ENCODE measurements at places on chromosomes 11 and 22. TPM values are rescaled to one million over a fixed set of nuclear protein-coding genes. Genes with fewer than 3 reads are reported as not detected.

Gene SAA4
- total RNA-seq: not detected

Gene FANCF
- 7.4 TPM for total RNA-seq

Gene C1QTNF5
- total RNA-seq: 98.2 TPM

Gene XPNPEP3
- 9.9 TPM for total RNA-seq

Gene OR5B12
- not detected for total RNA-seq

Gene MS4A1
- not detected for total RNA-seq

DNA sequence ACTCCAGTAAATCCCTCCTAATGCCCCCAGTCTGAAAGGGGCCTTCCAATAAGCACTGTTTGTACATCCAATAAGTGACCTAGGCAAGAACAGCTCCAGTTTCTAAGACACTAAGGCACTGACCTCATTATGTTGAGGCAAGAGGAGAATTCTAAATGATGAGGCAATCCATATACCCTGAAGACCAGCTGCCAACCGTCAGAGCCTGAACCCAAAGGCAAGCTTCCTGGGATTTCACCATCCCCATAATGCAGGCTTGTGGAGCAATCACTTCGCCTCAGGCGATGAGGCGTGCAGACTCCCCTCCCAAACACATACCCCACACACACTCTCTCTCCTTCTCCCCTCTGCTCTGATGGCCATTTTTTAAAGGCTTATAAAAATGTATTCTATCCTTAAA, 49.5 kb downstream of the LGR4 start:
- no peak for DNase-seq

DNA sequence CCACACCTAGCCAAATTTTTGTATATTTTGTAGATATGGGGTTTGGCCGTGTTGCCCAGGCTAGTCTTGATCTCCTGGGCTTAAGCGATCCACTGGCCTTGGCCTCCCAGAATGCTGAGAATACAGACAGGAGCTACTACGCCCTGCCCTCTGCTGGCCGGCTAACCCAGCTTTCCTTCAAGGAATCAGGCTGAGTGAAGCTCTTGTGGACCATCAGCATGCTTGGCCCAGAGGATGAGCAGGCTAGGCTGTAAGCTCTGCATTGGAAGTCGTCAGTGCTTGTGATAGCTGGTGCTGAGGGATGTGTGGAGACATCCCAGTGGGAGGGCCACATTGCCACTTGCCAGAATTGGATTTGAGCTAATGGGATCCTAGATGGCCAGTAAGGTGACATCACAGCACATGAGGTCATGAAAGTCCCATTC, 60.6 kb downstream of the MED15 start:
- no peak for DNase-seq

GRCh38 chr22:22219140-22219996, 25.2 kb upstream of the VPREB1 start:
- no peak for DNase-seq

DNA sequence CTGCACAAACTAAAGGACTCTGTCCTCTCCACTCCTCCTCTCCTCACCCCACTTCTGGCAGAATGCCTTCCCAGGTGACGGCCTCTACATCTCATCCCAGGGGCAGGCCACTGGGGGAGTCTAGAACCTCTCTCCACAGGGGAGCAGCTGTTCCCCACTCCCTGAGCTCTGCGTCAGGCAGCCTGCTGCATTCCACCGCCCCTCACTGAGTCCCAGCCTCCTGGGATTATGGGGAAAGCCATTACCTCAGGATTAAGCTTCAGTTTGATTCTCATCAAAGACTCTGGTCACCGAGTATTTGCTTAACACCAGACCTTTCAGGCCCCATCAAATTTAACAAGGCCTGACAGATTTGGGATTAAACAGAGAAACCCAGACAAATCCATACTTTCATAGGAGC, 405.9 kb downstream of the NXPE2 start:
- no peak for DNase-seq

DNA sequence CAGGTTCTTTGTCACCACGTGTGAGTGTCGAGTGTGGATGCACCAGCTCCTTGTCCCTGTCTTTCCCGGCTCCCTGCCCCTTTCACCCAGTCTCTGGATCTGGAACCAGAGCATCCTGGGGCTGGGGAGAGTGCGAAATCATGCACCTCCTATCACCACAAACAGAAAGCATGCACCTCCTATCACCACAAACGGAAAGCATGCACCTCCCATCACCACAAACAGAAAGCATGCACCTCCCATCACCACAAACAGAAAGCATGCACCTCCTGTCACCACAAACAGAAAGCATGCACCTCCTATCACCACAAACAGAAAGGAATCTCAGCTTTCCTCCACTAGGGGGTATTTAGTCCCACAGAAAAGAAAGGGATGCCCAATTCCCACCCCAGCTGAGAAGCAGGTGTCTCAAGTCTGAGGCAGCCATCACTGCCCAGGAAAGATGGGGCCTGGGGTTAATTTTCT, 5.9 kb upstream of the GLB1L3 start:
- no peak for DNase-seq

DNA sequence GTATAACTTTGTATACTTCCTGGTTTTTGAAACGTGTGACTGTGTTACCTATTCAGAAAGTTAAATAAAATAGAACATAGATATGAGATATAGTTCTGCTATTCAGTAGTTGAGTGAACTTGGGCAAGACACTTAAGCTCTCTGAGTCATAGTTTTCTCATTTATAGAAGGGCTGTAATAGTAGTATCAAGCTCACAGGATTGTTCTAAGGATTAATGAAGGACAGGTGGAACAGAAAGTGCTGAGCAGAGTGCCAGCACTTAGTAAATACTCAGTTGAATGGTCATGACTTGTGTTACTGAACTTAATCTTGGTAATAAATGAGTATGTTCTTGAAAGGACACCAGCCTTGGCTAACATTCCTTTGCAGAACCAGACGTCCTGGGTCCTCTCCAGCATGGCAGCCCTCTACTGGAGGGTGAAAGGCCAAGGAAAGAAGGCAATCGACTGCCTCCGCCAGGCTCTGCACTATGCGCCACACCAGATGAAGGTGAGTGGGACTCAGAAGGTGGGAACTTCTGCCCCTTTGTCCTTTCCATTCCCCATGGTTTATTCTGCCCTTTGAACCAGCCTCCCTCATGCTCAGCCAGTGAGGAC, 131.2 kb downstream of the TTC17 start:
- DNase-seq: no peak

- no peak for DNase-seq
Measured at GRCh38 chr22:43985532-43985931, 30.3 kb downstream of the SAMM50 start.

GRCh38 chr11:111764621-111765020, 1.6 kb downstream of the PPP2R1B start:
- DNase-seq: no peak

DNA sequence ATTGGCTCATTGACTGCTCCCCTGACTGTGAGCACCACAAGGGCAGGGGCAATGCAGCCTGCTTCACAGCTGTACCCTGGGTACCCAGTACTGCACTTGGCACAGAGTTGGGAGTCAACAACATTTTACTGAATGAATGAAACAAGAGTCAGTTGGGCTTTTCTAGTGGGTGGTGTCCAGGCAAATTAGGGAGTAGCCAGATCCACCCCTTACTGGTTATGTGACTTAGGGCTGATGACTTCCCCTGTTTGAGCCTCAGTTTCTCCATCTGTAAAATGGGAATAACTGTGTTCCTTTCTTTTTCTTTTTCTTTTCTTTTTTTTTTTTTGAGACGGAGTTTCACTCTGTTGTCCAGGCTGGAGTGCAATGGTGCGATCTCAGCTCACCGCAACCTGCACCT, 23.1 kb downstream of the MIAT start:
- DNase-seq: no peak

DNA sequence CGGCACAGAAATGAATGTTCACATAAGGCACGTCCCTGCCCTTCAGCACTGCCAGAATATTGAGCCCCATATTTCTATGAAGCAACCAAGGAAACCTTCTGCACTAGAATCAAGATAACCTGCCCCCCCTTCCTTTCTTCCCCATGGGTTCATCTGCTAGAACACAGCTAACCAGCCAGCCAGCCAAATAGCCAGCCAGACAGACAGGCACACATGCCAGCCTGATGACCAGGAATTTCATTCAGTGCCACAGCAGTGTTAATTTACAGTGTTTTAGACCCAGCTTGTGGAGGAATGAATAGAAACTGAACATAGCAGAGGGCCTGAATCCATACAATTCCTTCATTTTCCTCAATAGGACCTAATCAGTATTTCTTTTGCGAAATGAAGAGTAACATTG, 57.0 kb downstream of the TENM4 start:
- no peak for DNase-seq

- no peak for DNase-seq
Measured at GRCh38 chr11:99327066-99327465, 306.3 kb downstream of the CNTN5 start.

- no peak for DNase-seq
Measured at GRCh38 chr11:126917531-126918204, 82.9 kb downstream of the KIRREL3 start.

DNA sequence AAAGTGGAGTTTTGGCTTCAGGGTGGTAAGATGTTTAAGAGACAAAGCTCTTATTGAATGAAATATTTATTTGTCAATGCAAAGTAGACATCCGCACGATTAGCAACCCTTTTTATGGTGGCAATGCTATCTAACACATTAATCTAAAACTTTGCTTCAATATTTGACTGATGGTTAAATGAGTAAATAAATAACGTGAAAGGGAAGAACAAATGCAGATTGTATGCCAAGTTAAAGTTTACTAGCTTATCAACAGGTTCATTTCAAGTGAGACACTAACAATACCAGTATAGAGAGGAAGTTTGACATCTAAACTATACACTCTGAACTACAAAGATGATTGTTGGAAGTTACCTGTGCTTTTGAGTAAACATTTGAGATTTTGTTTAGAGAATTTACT, 50.1 kb downstream of the AASDHPPT start:
- no peak for DNase-seq
